AG04449 (cell line): ENCODE measurements at places on chromosomes 7 and 10.

DNA sequence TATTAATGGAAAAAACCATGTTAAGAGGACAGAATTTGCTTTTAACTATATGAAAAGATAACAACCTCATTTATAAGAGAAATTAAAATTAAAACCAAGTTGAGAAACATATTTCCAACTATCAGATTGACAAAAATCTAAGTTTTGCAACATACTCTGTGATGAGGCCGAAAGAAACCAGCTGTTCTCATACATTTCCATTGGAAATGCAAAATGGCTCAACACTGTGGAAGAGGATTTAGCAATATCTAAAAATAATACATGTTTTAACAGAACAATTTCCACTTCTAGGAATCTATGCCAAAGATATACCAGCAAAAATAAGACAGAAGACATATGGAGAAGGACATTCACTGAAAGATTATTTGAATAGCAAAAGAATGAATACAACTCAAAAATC is 268.8 kb downstream of the DYNC1I1 start:
- no peak for DNase-seq

GRCh38 chr7:12504149-12504548 is 66.4 kb upstream of the SCIN start:
- DNase-seq, result no peak

DNA sequence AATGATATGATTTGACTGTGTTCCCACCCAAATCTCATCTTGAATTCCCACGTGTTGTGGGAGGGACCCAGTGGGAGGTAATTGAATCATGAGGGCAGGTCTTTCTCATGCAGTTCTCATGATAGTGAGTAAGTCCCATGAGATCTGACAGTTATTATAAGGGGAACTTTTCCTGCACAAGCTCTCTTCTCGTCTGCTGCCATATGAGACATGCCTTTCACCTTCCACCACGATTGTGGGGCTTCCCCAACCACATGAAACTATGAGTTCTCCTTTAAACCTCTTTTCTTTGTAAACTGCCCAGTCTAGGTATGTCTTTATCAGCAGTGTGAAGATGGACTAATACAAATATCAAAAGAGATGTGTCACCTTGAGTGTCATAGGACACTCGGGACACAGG is 502.7 kb upstream of the PODXL start:
- DNase-seq, result no peak

DNA sequence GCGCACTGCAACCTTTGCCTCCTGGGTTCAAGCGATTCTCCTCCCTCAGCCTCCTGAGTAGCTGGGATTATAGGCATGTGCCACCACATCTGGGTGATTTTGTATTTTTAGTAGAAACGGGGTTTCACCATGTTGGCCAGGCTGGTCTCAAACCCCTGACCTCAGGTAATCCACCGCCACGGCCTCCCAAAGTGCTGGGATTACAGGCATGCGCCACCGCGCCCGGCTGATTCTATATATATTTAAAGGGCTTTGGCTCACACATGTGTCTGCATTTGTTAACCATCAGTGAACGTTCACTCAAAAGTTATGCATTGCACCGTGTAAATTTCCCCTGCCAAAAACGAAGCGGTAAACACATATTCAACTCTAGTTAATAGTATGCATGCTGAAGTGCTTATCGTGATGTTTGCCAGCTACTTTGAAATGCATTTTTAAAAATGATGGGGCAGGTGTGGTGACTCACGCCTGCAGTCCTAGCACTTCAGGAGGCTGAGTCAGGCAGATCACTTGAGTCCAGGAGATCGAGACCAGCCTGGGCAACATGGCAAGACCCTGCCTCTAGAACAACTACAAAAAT is 17.7 kb upstream of the WIPI2 start:
- DNase-seq, result no peak

- no peak for DNase-seq
These were observed 41.0 kb upstream of the RAPGEF5 start for GRCh38 chr7:22397981-22398380.
